ENCODE measurements at places on chromosomes 16 and 17.

GRCh38 chr17:70787721-70788300, 618.5 kb downstream of the KCNJ2 start:
- no peak for DNase-seq

GRCh38 chr16:67215706-67216105, 11.2 kb upstream of the TMEM208 start:
- DNase-seq: no peak

- DNase-seq: no peak
These were observed 144.7 kb upstream of the HS3ST3A1 start for GRCh38 chr17:13746404-13746803.

DNA sequence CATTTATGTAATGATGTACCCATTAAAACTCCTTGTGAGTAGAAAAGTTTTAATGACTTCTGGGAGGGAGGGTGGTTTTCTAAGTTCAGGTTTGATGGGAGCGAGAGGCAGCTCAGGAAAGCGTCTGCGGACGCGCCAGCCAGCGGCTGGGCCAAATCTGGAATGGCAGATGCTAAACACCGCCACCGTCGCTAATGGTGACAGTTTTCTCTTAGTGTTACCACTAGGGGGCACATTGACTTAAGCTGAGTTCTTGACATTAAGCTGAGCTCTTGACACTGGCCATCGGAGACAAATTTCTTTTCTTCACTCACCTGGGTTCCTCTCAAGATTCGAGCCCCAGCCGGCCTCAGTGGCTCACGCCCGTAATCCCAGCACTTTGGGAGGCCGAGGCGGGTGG, 6.7 kb downstream of the TRPV1 start:
- peak; percentile 24 for DNase-seq

DNA sequence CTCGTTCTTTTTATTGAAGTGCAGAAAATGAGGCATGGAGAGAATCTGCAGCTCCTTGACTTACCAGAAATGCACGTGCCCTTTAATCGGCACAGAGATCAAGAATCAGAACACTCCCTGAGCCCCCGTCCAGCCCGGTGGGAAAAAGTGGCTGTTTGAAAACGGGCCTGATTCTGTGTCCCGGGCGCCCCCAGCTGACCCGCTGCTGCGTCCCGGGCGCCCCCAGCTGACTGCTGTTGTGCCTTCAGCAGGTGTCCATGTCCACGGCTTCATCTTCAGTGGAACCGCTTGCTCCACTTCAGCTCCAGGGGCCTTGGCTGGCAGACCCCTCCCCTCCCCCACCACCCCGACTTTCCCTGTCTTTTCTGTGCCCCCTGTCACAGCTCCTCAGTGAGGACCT, 47.8 kb downstream of the FOXK2 start:
- DNase-seq: no peak

GRCh38 chr17:4642286-4642685, 808 bp upstream of the ALOX15 start:
- no peak for DNase-seq

DNA sequence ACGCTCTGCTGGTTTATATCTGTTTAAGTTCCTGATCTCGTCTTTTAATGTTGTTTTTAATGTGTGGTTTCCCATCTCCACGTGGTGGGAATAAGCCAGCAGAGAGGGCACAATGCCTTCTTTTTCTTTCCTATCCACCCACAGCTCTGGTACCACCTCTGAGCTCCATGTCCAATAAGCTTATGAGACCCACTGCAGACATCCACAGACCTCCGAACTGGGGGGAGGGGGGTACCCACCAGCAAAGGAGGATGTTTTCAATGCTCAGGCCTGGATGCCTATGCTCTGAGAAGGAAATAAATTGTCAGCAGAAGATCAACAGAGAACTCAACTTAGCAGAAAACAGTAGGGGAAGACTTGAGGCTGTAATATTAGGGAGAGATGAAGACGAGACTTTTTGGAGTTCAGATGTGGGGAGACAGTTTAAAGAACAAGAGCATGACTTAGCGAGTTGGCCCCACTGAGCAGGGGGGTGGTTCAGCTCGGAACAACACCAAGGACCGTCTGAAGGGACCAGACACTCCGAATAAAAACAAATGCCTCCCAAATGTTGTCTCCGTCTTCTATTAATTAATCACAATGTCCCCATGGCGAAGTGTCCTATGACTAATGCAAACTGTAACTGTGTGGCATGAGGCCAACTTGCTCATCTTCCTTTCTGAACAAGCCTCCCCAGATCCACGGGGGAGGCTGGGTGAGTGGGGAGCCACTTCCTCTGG, 62.7 kb downstream of the GAS7 start:
- DNase-seq: peak; percentile 51

DNA sequence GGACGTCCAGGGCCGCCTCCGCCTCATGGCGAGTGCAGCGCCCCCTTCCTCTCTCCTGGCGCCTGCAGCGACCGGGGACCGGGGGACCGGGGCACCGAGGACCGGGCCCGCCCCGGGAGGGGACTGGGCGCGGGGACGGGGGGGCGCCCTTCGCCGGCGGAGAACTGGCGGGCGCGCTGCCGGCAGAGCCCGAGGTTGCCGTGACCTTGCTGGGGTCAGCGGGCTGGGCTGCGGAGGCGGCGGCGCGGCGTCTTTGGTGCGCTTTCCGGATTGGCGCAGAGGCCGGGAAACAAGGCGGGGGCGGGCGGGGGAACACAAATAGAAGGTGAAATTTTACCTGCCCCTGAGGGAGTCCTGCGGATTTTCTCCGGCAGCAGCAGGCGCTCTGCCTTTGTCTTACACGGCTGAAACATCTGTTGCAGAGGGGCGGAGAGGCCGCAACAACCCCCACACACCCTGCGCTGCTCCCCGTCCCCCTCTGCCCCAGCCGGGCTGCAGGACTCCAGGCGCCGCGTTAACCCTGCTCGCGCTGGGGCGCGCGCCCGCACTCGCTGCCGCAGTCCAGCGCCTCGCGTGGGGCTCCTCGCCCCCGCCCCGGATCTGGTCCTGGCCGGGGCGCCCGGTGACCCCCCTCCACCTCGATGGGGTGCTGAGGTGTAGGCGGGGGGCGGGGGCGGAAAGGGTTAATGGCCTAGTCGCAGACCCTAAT, 53.5 kb downstream of the SREBF1 start:
- no peak for DNase-seq

DNA sequence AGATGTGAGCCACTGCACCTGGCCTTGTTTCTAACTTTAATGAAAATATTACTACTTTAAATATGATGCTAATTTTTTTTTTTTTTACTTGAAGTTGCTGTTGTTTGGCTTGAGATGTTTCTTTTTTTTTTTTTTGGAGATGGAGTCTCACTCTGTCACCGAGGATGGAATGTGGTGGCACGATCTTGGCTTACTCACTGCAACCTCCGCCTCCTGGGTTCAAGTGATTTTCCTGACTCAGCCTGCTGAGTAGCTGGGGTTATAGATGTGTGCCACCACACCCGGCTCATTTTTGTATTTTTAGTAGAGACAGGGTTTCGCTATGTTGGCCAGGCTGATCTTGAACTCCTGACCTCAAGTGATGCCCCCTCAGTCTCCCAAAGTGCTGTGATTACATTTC, 23.6 kb downstream of the IGSF6 start:
- no peak for DNase-seq

GRCh38 chr17:46763416-46763815, 55.1 kb downstream of the WNT3 start:
- DNase-seq: no peak

DNA sequence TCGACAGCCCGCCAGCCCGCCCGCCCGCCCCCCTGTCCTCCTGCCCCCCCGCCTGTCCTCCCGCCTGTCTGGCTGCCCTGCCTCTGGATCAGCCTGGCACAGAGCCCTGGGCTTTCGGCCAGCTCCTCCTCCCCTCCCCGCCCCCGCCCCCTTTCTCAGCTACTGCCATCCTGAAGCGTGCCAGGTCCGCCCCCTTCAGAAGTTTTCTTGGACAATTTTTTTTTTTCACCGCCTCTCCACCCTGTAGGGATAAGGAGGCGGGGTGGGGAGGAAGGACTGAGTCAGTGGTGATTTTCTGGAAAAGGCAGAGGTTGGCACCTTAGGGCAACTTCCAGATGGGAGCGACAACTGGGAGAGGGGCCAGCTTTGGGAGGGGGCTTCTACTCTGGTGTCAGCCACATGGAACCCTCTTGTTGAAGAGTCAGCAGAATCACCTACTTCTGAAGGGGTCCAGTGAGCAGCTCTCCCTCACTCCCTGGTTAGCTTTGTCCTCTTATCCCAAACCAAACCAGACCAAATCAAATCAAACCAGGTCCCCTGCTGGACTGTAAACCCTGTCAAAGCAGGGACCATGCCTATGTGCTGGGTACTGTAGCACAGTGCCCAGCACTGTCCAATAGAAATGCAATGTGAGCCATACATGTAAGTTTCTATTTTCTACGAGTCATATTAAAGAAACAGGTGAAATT, 19.7 kb downstream of the IGF2BP1 start:
- no peak for DNase-seq

GRCh38 chr16:71537643-71538042, 11.4 kb downstream of the CHST4 start:
- peak; percentile 23 for DNase-seq
